Stomach (tissue), 19 donors: ENCODE measurements at places on chromosomes 6 and 20.

- no peak for DNase-seq
Measured at GRCh38 chr6:14506656-14507246, 389.2 kb downstream of the CD83 start.

- DNase-seq = peak; percentile 61
Measured at GRCh38 chr6:31007694-31008093, 2.6 kb upstream of the MUC22 start.

DNA sequence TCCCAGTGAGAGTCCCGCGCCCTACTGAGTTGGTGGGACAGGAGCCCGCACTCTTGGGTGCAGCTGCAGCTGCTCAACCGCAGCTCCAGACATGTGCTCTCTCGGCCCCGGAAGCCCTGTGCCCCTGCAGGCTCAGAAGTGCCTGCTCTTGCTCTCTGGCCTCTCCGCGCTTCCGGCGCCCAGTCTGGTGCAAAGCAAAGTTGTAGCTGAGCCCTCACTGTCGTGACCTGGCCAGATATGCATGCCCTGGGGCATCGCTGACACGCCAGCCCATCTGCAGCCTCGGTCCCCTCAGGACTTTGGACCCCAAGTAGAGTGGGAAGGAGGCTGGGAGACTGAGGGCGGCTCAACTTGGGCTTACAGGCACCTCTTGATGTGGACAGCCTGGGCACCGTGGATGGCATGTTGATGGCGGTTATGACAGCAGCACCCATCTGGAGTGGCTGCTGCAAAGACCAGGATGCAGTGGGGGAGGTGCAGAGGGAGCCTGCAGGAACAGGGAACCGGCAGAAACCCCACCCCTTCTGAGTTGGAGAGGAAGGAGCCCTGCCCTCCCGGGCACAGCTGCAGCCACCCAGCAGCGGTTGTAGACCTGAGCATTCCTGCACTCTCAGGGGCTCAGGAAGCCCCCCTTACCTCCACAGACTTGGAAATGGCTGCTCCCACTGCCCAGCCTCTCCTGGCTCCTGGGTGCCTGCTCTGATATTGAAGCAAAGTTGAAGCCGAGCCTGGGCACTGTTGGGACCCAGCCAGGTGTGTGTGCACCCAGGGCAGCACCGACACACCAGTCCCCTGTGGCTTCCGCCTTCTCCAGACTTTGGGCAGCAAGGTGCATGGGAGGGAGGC lies 462.6 kb downstream of the TBC1D32 start:
- no peak for DNase-seq

DNA sequence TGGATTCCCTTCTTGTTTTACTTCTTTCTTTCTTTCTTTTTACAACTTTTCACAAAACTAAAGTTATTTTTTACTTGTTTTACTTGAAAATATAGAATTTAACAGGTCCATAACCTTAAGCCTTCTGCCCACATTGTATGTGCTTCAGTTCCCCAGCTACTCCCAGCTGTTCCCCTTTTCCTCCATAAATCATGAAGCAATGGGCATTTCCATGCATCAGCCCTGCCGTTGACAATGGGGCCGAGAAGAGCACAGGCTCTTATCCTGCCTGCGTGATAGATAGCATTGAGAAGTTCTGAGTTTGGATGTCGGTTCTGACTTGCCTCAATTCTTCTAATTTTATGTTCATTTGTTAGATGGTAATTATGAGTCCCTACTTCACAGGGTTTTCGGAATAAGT lies 583.8 kb downstream of the CDH26 start:
- DNase-seq = no peak

DNA sequence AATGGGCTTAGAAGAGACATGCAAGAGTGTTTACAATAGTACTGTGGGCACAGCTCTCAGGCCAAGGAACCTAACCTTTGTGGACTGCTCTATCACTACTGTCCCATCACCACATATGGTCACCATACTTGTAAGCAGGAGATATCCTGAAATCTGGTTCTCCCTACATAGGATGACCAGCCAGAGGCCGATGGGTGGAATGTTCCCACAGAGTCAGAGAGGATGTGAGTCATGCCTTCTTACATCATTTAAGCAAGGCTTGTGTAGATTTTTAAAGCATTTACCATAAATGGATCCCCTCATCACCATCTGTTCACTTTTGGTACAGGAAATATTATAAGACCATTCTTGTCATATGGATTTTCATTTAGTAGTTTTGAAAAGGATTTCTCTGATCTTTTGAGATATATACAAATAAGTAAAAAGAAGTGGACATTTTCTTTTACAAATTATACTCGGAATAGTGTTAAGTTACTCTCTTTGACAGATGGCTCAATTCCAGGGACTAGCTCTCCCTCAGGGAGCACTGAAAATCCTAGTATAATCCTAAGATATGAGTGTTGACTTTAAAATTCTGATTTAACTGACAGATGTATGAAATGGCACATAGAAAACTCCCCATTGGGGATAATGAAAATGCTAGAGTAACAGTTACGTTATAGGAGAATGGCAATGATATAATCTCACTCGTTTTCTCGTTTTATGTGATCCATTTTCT lies 6.6 kb downstream of the HTR1B start:
- peak; percentile 22 for DNase-seq

DNA sequence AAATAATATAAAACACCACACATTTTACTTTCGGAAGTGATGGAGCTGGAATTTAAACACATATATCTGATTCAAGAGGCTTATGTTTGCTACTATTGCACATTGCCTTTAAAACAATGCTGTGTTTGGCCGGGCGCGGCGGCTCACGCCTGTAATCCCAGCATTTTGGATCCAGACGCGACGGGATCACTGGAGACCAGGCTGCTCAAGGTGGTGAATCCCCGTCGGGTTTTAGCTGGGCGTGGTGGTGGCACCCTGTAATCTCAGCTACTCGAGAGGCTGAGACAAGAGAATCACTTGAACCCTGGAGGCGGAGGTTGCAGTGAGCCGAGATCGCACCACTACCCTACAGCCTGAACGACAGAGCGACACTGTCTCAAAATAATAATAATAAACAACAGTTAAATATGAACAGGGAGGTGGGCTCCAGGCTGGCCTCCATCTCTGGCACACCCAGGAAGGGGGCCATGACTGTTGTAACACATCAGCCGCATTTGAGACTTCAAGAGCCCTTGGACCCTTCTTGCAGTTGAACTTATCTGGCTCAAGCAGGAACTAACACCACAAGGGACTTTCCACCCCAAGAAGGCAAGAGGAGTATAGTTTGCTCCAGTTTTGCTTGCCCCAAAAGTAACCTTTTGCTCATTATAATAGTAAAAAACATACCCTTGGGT lies 127.1 kb upstream of the ZNF184 start:
- DNase-seq = no peak

GRCh38 chr6:57075092-57075491 lies 14.9 kb upstream of the ZNF451 start:
- no peak for DNase-seq

- no peak for DNase-seq
Measured at GRCh38 chr6:45857827-45858226, 157.8 kb downstream of the CLIC5 start.

GRCh38 chr6:132648356-132648755 lies 10.6 kb downstream of the TAAR1 start:
- DNase-seq = no peak

DNA sequence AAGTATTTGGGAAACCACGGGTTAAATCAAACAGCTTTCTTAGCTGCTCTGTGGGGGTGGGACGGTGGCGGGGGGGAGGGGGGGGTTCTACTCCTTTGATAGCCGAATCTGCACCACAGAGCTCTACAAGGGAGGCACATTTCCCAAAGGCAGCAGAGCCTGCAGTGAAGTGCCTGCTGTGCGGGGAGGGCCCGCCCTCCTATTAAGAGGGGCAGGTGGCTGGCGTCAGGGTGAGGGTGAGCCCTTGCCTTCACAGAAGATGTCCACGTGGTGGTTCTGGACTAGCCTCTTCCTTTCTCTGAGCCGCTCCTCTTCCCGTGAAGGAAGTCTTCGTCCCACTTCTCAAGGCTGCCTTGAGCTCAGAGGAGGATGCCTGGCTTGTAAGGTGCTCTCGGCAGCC lies 174.9 kb upstream of the THBS2 start:
- DNase-seq = no peak

GRCh38 chr6:168385858-168386735 lies 54.9 kb upstream of the SMOC2 start:
- DNase-seq = no peak

DNA sequence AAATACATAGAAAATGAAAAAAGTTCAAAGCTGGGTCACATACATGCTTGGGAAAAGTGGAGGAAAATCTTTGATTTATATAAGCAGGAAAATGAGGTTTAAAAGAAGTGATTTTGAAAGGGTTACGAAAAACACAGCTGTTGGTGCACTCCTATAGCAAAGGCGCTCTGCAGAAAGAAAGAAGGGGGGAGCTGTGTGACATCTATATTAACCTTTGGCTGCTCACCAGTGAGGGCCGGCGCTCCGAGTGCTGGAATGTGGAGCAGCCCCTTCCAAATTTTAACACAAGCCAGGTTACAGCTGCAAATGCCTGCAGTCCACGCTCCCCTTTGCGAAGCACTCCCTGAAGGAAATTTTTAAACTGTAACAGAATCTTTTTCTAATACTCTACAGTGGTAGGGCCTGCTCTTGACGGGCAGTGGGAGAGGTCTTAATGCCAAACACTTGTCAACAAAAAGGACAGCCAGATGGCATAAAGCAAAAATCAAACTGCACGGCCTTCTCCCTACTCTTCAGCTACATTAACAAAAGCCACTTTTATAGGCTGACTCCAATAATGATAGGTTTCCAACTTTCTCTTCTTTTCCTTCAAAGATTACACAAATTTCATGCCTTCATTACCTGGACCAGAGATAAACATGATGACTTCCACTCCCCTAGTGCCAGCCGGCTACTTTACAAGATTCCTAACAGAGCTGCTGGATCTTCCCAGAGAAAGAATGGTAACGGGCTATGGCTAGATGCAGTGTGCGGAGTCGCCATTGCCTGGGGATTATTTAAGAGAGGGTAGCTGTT lies 4.8 kb downstream of the BMP7 start:
- DNase-seq = peak; percentile 83

DNA sequence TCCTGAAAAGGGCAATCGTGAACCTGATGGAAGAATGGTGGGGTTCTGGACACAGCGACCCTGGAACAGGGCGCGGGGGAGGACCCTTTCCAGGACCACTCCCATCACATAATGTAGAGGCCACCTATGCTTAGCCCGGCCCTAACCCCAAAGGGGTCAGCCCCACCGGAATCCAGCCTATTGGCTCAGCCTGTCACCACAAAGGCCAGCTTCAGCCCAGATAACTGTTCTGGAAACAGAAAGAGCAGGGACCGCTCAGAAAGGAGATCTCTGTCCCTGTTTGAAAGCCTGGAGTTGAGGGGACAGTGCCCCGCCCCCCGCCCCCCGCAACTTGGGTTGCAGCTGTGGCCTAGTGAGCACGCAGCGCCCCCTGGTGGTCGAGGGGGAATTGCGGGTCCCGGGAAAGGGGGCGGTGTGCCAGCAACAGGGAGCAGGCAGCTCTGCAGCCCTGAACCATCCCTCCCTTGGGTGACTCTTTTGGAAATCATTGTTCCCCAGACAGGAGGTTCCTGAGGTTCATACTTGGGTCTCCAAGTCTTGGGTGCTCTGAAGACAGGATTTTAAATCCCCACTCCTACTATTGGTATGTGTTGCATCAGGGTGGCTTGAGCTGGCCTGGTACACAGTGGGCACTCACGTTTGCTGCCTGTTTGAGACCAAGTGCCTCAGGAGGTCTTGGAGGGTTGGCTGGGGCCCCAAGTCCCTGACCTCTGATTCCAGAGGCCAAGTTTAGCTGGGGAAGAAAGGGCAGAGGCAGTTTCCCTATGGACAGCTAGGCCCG lies 1.5 kb downstream of the SIGLEC1 start:
- peak; percentile 88 for DNase-seq
